ENCODE measurements at places on chromosomes 5 and 9.

GRCh38 chr5:173567548-173567947, 48.9 kb downstream of the BOD1 start:
- no peak for DNase-seq

GRCh38 chr9:79667817-79668436, 96.2 kb downstream of the TLE4 start:
- no peak for DNase-seq

- DNase-seq: no peak
Observed at GRCh38 chr5:41893074-41893851, 10.9 kb upstream of the RIMOC1 start.

DNA sequence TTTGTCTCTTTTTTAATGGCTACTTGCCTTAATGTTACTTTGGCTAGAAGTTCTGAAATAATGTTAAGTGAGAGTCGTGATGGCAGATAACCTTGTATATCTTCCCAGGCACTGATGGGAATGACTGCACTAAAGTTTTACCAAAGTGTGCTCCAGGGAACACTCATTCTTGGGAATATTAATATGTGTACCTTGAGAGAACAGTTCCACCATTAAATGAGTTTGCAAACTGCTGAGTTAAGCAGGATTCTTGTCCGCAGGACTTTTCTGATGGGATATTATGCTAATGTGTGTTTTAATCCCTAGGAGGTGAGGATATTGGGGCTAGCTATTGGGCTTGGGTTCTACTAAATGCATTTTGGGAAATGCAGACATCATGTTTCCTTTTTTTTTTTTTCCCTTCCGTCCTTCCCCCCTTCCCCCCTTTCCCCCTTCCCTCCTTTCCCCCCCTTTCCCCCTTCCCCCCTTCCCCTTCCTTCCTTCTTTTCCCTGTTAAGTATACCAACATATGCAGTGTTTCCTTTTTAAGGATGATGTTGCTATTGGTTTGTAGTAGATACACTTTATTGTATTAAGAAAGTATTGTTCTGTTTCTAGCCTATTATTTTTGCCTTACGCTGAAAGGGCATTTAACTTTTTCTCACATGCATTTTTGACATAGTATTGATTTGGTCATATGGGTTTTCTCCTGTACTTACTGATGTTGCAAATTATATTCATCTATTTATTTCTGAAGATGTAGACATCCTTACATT, 15.5 kb downstream of the ZBTB34 start:
- no peak for DNase-seq

GRCh38 chr9:109101810-109102209, 17.9 kb downstream of the TMEM245 start:
- DNase-seq: no peak

- no peak for DNase-seq
Observed at GRCh38 chr9:122042056-122042455, 51.1 kb downstream of the TTLL11 start.

- DNase-seq: no peak
Observed at GRCh38 chr5:145915970-145916638, 20.3 kb upstream of the SH3RF2 start.

GRCh38 chr5:156920861-156921431, 42.1 kb downstream of the TIMD4 start:
- DNase-seq: no peak

DNA sequence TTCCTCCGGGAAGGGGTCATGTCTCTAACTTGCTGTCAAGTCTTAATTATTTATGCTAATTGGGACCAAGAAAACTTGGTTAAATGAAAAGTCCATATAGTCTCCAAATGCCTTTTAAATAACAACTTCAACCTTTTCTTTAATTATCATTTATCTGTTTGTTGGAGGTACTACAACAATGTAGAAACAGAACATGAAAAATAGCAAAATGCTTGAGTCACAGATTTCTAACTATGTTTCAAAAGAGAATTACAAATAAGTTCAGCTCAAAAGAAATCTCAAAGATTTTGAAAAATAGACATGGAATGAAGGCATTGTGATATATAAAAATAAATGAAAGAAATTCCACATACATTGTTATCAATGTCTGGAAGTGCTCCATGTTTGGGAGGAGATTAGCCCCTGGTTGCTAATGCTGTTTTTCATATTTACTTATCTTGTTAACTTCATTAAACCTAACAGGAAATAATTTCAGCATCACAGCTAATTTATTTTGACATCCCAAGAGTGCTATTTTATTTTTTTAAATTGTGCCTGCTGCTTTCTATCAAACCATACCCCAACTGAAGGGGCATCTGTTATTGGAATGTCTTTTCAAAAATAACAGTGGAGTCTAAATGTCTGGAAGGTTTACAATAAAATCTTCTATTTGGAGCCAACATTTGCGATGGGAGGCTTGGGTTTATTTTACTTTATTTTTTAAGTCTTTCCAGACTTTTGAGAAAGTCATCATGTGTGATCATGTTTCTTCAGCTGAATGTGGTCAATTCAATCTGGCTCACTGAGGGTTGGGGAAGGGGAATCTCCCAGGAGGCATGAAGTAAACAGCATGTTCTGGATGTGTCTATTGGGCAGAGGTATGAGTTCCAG, 53.1 kb upstream of the ANKRD55 start:
- no peak for DNase-seq

- no peak for DNase-seq
Observed at GRCh38 chr9:116264361-116264760, 110.8 kb downstream of the PAPPA start.

GRCh38 chr9:136268318-136268717, 22.7 kb upstream of the QSOX2 start:
- no peak for DNase-seq

DNA sequence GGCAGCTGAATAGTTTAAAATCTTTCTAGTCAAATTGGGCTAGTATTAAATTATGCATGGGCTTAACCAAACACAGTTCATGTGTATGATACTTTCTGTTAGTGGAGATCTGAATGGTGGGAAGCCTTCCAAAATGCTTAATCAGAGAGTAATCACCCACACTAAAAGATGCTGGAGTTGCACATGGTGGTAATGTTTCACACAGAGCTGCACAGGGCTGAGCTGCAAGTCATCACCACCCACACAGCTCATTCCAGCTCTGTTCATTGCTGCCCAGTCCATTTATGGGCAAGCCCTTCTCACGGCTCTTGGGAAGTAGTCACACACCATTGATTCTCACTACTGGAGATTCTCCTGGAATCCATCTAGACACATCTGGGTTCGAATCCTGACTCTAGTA, 351.5 kb upstream of the KCNN2 start:
- no peak for DNase-seq

DNA sequence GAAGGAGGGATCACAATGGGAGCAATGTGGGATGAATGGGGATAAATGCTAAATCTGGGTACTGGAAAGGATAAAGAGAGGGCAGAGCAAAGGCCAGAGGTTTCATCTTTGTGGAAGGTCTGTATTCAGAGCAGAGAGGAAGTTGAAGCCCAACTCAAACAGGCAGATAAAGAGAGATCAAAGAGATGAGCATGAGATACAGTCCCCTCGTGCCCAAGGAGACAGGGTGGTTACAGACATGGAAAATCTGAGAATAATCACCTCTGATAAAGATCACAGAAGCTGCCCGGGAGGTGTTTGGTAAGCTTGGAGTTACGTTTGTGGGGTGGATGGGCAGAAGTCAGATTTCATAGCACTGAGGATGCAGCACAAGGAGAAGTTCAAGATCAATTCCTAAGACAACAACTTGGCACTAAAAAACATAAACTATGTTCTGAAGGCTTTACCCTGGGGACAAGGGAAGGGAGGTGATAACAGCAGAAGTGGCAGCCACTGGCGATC, 459 bp upstream of the ERAP2 start:
- peak; percentile 40 for DNase-seq

DNA sequence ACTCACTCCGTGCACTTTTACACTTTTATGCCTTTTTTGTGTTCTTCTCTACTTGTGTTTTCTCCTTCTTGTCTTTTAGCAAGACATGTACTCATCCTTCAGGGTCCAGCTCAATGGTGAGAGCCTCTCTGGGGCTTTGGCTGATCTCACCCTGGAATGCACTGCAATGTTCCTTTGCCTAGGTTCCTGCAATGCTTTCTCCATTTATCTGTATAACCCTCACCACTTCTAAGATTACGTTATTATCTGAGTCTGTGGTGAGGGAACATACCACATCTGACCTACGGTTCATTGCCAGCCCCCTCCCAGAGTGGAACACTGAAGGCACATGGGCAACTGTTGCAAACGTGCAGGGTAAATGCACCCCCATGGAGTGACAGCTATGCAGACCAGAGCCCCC, 47.3 kb downstream of the KCNIP1 start:
- DNase-seq: no peak

GRCh38 chr5:135715267-135716055, 119.0 kb upstream of the SLC25A48 start:
- DNase-seq: no peak

- no peak for DNase-seq
Observed at GRCh38 chr5:158560170-158560569, 539.5 kb downstream of the EBF1 start.

DNA sequence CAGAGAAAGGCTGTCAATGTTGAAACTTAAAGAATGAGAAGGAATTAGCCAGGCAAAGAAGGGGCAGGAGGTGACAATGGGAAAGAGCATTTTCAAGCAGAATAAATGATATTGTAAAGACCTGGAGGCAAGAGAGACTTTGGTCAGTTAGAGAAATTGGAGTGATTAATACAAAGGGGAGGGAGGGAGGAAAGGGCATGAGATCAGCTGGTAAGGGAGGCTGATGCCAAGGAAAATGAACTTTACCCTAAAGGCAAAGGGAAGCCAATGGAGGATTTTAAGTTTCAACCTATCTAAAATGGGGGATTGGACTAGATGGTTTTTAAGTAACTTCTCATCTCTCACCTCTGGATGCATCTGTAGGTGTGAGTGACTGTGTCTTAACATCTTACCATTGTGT, 23.3 kb downstream of the C5 start:
- DNase-seq: no peak

- DNase-seq: no peak
Observed at GRCh38 chr5:39995990-39996389, 571.2 kb upstream of the DAB2 start.

DNA sequence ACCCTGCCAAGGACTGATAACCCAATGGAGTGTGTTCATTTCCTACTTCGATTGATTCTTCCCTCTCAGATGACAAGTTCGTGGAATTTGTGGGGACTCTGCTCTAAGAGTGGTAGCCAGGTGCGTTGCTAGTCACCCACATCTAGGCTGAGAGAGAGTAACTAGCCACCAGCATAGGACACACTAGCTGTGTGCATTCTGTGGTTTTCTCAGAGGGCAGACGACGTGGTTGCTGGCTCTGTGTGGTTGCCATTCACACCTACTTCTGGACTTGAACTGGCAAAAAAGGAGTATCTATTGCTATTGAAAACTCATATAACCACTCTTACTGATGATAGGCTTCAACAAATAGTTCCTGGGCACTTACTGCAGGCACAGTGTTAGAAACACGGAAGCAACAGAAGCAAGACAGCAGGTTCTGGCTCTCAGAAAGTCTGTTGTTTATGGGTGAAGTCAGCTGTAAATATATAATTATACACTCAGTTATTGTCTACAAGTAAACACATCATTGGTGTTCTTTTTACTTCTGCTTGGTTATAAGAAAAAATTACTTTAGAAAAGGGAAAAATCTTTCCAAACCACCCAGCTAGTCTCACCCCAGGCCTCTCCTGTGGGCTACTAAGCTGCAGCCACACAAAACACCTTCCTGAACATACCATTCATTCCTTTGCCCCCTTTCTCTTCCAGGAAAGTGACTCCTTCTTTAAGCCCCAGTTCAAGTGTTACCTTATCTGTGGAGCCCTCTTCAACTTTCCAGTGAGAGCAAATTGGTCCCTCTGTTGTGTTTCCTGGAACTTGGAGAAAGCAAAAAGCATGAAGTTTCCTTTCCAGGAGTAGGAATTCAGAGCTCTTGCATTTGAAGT, 151.1 kb upstream of the HAPLN1 start:
- no peak for DNase-seq

- no peak for DNase-seq
Observed at GRCh38 chr5:17343675-17344074, 126.2 kb downstream of the BASP1 start.

DNA sequence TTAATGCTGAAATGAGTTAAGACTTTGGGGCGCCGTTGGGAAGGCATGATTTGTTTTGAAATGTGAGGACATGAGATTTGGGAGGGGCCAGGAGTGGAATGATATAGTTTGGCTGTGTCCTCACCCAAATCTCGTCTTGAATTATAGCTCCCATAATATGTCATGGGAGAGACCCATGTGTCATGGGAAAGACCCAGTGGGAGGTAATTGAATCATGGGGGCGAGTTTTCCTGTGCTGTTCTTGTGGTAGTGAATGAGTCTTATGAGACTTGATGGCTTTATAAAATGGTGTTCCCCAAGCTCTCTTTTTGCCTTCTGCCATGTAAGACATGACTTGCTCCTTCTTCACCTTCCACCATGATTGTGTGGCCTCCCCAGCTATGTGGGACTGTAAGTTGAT, 5.1 kb downstream of the SLC25A48 start:
- DNase-seq: no peak

DNA sequence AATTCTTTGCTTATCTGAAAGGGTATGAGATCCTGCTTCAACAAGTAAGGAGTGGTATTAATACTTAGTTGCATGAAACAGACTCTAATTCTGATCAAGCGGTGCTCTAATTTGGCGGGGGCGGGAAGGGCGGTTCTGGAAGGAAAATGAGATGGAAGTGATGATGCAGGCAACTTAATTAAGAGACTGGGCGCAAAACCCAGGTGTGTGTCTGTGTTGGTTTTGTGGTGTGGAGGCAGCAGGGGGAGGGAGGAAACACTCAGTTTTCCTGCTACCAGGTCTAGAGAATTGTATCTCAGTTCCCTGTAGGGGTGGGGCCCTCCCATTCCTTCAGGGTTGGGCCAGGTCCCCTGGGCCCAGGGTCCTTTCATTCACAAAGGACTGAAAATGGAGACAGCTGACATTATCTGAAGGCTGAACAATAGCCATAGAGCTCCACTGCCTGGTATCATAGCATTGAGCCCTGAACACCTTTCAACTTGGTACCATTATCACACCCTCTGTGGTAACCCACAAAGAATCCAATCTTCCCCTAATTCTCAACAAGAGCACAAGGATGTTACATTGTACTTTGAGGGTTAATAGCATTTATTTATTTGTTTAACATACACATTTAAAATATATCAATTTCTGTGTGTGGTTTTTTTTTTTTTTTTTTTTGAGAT, 17.2 kb upstream of the C5orf47 start:
- DNase-seq: no peak

DNA sequence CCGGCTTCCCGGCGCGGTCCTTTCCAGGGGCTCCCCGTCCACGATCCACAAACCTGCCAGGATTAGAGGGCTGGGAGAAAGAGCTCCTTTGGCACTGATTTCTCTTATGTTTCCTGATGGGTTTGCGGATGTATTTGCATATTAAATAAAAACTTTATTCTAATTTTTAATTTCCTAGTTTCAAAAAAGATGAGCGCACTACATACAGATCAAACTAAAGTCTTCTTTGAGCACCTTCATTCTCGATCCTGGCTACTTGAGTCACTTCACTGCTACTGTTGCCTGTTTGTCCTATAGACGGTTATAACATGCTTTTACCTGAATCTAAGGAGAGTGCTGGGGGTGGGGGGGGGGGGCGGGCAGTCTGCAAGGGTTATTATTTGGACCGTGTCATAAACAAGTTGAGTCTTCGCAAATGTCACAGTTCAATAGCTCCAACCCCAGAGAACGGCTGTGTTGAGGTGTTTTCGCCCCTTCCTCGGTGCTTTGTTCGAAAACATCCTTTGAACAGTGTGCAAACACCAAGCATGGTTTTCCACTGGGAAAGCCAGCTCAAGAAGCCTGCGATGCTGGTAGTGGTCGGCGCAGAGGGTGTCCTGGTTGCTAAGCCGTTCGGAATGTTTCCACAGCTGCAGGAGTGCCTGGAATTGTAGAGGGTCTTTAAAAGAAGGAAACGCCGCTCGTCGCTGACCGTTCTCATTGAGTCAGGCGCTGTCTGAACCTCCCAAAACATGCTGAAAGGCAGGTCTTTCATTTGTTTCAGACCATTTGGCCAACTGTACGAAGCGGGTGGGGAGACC, 1.1 kb upstream of the STK10 start:
- DNase-seq: no peak
